GM23338 (cell line): ENCODE measurements at places on chromosomes 7 and 10. TPM values are rescaled to one million over a fixed set of nuclear protein-coding genes. Genes with fewer than 3 reads are reported as not detected.

GRCh38 chr10:7046615-7047014, 364.2 kb downstream of the SFMBT2 start:
- no peak for DNase-seq

GRCh38 chr10:76236356-76236755, 804.9 kb downstream of the LRMDA start:
- DNase-seq = peak; percentile 7

AKR1C8 gene
- total RNA-seq = not detected in 2 replicates

DNA sequence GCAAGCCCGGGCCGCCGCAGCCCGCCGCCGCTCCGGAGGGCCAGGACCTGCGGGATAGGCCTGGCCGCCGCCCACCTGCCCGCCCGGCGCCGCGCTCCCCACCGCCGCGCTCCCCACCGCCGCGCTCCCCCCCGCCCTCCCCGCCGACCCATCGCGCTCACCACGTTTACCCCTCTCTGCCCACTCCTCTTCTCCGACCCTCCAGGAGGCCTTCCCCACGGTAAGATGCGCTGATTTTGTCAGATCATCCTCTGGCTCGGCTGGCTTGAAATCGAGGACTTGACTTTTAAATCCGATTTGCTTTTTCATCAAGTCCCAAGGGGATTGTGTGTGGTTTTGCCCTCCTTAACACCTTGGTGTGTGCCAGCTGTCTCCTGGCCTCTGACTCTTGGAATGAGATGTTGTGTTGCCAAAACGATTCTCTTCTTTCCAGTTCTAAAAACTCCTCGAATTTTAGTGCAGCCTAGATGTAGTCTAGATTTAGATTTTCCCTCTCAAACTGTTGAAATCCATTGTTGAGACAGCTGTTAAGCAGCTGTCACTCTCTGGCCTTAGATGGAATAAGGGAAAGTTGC, 738 bp downstream of the POM121 start:
- DNase-seq = no peak
